A549 treated with Hydrocortisone at 1 μM for 4 hours (cell line): ENCODE measurements at places on chromosomes 6 and 20. TPM values are rescaled to one million over a fixed set of nuclear protein-coding genes. Genes with fewer than 3 reads are reported as not detected.

The C6orf15 gene
- 0.09 TPM in 1 of 5 replicates, not detected in the others for total RNA-seq

The AFG1L gene
- 1.6 to 2.3 TPM (median 2.0 TPM) in 5 replicates for total RNA-seq

The DTNBP1 gene
- 10.6 to 13.1 TPM (median 12.7 TPM) in 5 replicates for total RNA-seq

The HEY2 gene
- 0.05 to 0.07 TPM (median 0.06 TPM) in 3 of 5 replicates, not detected in the others for total RNA-seq

The FAM217B gene
- total RNA-seq, result 5.5 to 6.7 TPM (median 6.3 TPM) in 5 replicates

The MYMX gene
- total RNA-seq, result not detected in 5 replicates

The KCNB1 gene
- 2.6 to 3.9 TPM (median 3.1 TPM) in 5 replicates for total RNA-seq

The POU3F2 gene
- total RNA-seq, result not detected in 5 replicates

The NTSR1 gene
- 0.06 to 0.17 TPM (median 0.08 TPM) in 5 replicates for total RNA-seq

The KCNK16 gene
- not detected in 5 replicates for total RNA-seq

The HLA-DOB gene
- total RNA-seq, result 0.10 to 0.21 TPM (median 0.15 TPM) in 5 replicates

The HSPA12B gene
- total RNA-seq, result 0.43 to 0.70 TPM (median 0.54 TPM) in 5 replicates

The BTBD9 gene
- 2.1 to 2.8 TPM (median 2.5 TPM) in 5 replicates for total RNA-seq

The PNLDC1 gene
- 0.08 to 0.14 TPM in 2 of 5 replicates, not detected in the others for total RNA-seq

The MAK gene
- 0.09 to 0.21 TPM (median 0.13 TPM) in 5 replicates for total RNA-seq

The CNPY3 gene
- 36.4 to 43.0 TPM (median 40.4 TPM) in 5 replicates for total RNA-seq

The COL19A1 gene
- total RNA-seq, result not detected in 5 replicates

The OR12D2 gene
- not detected in 5 replicates for total RNA-seq

The TSBP1 gene
- not detected in 5 replicates for total RNA-seq

The RRP36 gene
- total RNA-seq, result 65.6 to 79.1 TPM (median 68.6 TPM) in 5 replicates

The CBFA2T2 gene
- 4.6 to 5.8 TPM (median 5.6 TPM) in 5 replicates for total RNA-seq

The CLPSL1 gene
- total RNA-seq, result not detected in 5 replicates

The SLC22A3 gene
- total RNA-seq, result 47.2 to 57.5 TPM (median 53.1 TPM) in 5 replicates

The GLYATL3 gene
- not detected in 5 replicates for total RNA-seq

The SEL1L2 gene
- not detected in 5 replicates for total RNA-seq

The EGFL8 gene
- total RNA-seq, result 0.69 to 2.5 TPM (median 1.8 TPM) in 5 replicates

The HLA-DRB5 gene
- total RNA-seq, result not detected in 5 replicates

The LINC00237 gene
- total RNA-seq, result not detected in 5 replicates

The ZSWIM1 gene
- 4.6 to 7.2 TPM (median 5.9 TPM) in 5 replicates for total RNA-seq

The TMC2 gene
- not detected in 5 replicates for total RNA-seq

The OR12D3 gene
- total RNA-seq, result not detected in 5 replicates

The FGD2 gene
- 0.03 TPM in 1 of 5 replicates, not detected in the others for total RNA-seq

The GNMT gene
- total RNA-seq, result 0.13 to 0.31 TPM (median 0.21 TPM) in 3 of 5 replicates, not detected in the others

The MRS2 gene
- total RNA-seq, result 19.8 to 22.4 TPM (median 21.2 TPM) in 5 replicates

The COL10A1 gene
- 0.03 TPM in 1 of 5 replicates, not detected in the others for total RNA-seq

The C20orf141 gene
- 0.28 to 0.69 TPM (median 0.53 TPM) in 5 replicates for total RNA-seq

The NMBR gene
- total RNA-seq, result not detected in 5 replicates

The HLA-DQA2 gene
- total RNA-seq, result not detected in 5 replicates

The SLC35D3 gene
- total RNA-seq, result 0.05 to 0.09 TPM (median 0.06 TPM) in 3 of 5 replicates, not detected in the others

The OLIG3 gene
- total RNA-seq, result not detected in 5 replicates

The TRDN gene
- total RNA-seq, result not detected in 5 replicates

The MARCKS gene
- total RNA-seq, result 13.3 to 18.8 TPM (median 15.5 TPM) in 5 replicates

The ZBTB22 gene
- 2.4 to 3.4 TPM (median 3.3 TPM) in 5 replicates for total RNA-seq

The FAXC gene
- 6.0 to 7.3 TPM (median 7.1 TPM) in 5 replicates for total RNA-seq

The TCP11 gene
- not detected in 5 replicates for total RNA-seq

The MYH7B gene
- total RNA-seq, result 0.02 to 0.12 TPM (median 0.09 TPM) in 5 replicates

The WFDC8 gene
- total RNA-seq, result not detected in 5 replicates

The NKAIN2 gene
- not detected in 5 replicates for total RNA-seq

The MCHR2 gene
- not detected in 5 replicates for total RNA-seq

The ZBTB46 gene
- 0.71 to 1.0 TPM (median 0.81 TPM) in 5 replicates for total RNA-seq
